ENCODE measurements at places on chromosomes 13 and 19.

DNA sequence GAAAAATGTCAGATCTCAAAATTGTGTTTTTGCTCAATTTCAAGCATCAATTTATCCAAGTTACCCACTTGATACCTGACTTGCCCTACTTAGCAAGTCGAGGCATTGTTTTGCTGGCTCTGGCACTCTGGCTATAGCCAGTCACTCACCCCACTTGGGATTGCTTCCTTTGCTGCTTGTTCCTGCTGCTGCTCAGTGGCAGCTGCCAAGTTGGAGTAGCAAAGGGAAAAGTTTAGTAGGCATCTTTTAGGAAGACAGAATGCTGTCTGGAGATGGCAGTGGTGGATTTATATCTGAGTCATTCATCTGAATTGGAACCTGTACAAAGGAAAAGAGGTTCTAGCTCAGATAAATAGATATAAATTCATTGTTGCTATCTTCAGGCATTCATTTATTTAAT lies 41.2 kb downstream of the PCCA start:
- peak overlapping the region; percentile 77 for H3K27ac ChIP-seq
- no peak overlapping the region for H3K4me3 ChIP-seq

DNA sequence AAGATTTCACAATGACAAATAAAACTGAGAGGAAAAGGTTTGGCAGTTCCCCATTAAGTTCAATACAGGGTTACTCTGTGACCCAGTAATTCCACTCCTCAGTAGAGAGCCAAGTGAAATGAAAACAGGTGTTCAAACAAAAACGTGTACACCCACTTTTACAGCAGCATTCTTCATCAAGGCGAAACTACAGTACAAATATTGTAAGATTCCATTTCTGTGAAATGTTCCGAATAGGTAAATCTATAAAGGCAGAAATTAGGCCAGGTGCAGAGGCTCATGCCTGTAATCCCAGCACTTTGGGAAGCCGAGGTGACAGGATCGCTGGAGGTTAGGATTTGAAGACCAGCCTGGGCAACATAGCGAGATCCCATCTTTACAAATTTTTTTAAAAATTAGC lies 8.9 kb upstream of the GDF15 start:
- H3K4me1 ChIP-seq = peaks cover 6% of the 10 kb centered on the region
- H3K4me3 ChIP-seq = no peak overlapping the region
- H3K36me3 ChIP-seq = no peaks in the 10 kb centered on the region
- peaks cover 19% of the 10 kb centered on the region for H3K27me3 ChIP-seq

DNA sequence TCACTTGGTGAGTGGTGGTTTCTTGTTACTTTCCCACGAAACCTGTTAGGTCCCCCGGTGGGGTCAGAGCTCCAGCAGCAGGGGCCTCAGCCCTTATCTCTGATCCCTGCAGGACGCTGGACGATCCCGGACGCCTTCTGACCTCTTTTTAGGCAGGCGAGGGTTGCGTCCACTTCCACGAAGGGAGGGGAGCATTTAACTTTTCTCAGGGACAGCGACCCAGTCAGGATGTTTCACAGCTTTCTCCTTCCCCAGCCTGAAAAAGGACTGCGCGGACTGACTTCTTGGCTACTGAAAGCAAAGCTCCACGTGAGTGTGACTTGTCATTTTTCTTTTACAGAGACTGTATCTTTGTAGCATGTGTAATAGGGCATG lies 692 bp downstream of the ZNF234 start:
- peak overlapping the region; percentile 96 for H3K27ac ChIP-seq
- DNase-seq = no peak
- peak overlapping the region; percentile 95 for H3K4me3 ChIP-seq

DNA sequence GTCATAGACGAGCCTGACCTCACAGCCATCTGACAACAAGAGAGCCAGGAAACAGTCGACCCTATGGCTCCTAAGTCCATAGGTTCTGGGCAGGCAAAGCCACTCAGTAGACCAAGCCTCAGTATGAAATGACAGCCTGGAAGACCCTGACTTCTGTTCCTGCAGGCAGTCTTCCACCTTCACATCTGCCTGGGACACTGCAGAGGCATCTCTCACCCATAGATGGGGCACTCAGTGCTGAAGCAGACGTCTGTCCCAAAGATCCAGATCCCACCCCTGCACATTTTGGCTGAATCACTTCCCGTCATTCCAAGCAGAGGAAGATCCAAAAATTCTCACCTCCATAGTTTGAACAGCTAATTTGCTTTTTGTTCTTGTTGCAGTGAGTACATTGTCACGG lies 139.3 kb upstream of the ZNF507 start:
- no peaks in the 10 kb centered on the region for H3K36me3 ChIP-seq
- no peak overlapping the region for H3K4me3 ChIP-seq
- H3K27ac ChIP-seq = no peak overlapping the region
- H3K27me3 ChIP-seq = peaks cover 36% of the 10 kb centered on the region

DNA sequence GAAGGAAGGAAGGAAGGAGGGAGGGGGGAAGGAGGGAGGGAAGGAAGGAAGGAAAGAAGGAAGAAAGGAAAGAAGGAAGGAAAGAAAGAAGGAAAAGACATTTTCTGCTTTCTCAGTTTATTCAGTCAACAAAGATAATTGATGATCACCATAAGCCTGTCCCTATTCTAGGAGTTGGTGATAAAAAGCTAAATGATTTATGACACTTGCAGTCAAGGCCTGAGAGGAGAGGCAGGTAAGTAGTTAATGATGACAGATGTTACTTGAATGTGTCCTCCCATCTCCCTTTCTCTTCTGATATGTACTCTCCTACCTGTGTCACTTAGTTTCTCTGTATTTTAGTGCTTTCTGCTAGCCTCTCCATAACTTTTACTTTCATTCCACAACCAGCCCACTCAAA lies 141.3 kb downstream of the SLITRK6 start:
- H3K4me3 ChIP-seq = no peak overlapping the region
- H3K27ac ChIP-seq = no peak overlapping the region
- no peaks in the 10 kb centered on the region for H3K4me1 ChIP-seq
- H3K36me3 ChIP-seq = no peaks in the 10 kb centered on the region
- no peaks in the 10 kb centered on the region for H3K27me3 ChIP-seq

- no peak for DNase-seq
- H3K27ac ChIP-seq = no peak overlapping the region
- no peaks in the 10 kb centered on the region for H3K27me3 ChIP-seq
- peaks cover 31% of the 10 kb centered on the region for H3K4me1 ChIP-seq
Measured at GRCh38 chr13:48437371-48437770, 24.5 kb upstream of the LPAR6 start.

- no peak for DNase-seq
- H3K4me3 ChIP-seq = peak overlapping the region; percentile 15
- H3K4me1 ChIP-seq = peaks cover 28% of the 10 kb centered on the region
- H3K27me3 ChIP-seq = no peaks in the 10 kb centered on the region
Measured at GRCh38 chr19:43748205-43748594, 6.6 kb downstream of the SMG9 start.

GRCh38 chr19:6773323-6773931 lies 919 bp downstream of the VAV1 start:
- peaks cover 48% of the 10 kb centered on the region for H3K4me1 ChIP-seq
- DNase-seq = peak; percentile 32
- peak overlapping the region; percentile 97 for H3K27ac ChIP-seq
- H3K27me3 ChIP-seq = no peaks in the 10 kb centered on the region
- peaks cover 10% of the 10 kb centered on the region for H3K36me3 ChIP-seq

DNA sequence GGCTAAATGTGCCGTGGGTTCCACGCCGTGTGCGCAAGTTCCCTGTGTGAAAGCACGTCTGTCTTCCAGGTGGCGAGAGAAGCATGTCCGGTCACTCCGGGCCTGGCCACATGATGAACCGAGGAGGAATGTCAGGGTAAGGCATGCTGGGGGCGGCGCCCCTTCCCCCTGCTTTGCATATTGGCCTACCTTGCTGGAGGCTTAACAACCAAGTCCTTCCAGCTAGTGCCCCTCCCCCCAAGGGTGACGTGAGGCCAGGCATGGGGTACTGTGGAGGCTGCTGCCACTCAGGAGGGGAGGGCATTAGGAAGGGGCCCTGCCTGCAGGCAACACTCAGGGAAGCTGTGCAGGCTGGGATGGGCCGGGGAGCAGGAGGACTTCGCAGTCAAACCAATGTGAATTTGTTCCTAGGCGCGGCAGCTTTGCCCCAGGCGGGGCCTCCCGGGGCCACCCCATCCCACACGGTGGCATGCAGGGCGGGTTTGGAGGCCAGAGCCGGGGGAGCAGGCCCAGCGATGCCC lies 12.5 kb downstream of the MICOS13 start:
- H3K4me3 ChIP-seq = no peak overlapping the region
- H3K27me3 ChIP-seq = no peaks in the 10 kb centered on the region
- H3K4me1 ChIP-seq = peaks cover 2% of the 10 kb centered on the region
- no peak for DNase-seq

DNA sequence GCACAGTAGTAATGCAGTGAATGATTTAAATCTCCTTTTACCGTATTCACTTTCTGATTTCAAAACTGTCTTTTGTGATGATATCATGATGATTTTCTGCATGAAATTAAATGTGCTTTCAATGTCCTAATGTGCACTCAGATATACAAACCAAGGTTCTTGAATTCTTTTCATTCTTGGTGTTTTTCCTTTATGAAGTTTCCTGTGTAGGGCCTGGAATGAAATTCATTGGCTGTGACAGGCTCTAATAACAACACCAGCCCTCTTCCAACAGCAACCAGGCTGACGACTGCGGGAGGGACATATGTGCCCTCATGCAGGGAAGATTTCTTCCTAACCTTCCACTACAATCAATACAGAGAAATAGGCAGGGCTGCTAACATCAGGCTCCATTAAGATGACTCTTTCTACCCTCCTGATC lies 1052.0 kb downstream of the DIAPH3 start:
- no peak for DNase-seq
- no peak overlapping the region for H3K27ac ChIP-seq
- H3K27me3 ChIP-seq = no peaks in the 10 kb centered on the region
- H3K4me1 ChIP-seq = no peaks in the 10 kb centered on the region

DNA sequence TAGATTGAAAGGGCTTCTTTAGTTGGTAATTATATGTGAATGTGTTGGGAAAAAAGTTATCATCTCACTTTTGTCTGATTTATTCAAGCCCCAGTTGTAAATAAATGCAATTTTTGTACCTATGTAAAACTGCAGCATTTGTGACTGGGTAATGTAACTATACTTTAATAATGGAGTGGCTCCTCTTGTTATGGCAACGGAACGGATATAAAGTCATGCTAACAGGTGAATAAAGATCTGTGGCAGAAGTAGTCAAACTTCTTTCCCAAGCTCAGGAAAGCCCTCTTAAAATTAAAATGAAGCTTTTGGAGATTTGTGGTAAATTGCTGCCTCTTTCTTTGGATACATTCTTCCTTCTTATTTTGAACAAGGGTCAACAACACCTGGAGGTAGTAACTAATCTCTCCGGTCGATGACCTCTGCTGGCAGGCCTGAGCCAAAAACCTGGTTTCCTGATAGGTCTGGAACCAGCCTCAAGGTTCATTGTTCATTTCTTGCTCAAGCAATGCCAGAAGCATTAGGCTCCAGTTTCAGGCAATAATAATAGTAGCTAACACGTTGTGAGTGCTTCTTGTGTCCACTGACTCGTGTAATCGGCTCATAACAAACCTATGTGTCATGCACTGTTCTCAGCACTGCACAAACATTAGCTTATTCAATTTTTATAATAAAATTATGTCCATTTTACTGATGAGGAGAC lies 313.4 kb upstream of the DACH1 start:
- H3K4me3 ChIP-seq = no peak overlapping the region
- no peaks in the 10 kb centered on the region for H3K36me3 ChIP-seq
- no peak for DNase-seq
- H3K4me1 ChIP-seq = no peaks in the 10 kb centered on the region
- no peak overlapping the region for H3K27ac ChIP-seq
- H3K27me3 ChIP-seq = no peaks in the 10 kb centered on the region

DNA sequence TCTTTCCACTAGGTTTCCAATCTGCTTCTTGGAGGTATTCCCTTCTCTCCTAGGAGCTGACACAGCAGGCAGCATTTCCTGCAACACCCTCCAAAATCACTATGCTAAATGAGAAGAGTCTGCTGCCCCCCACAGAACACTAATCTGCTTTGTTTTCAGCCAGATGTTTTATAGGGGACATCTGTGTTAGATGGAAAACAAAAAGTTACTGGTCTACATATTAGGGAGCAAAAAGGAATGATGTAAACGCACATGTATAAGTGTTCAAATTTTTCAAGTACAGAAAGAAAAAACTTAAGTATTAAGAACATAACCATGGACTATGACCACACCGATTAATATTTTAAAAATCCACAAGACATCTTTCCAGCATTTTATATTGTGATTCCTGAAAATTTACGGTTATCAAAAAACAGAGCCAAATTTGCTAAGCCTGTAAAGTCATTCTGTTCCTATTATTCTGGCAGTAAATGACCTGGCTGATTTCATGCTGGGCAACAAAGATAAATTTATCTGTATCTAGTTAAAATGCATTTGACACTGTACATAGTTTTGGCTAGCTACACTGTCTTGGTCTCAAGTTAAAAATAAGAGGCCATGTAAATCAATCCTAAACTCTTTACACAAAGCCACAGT lies 63.3 kb downstream of the DCLK1 start:
- H3K4me3 ChIP-seq = no peak overlapping the region
- H3K36me3 ChIP-seq = no peaks in the 10 kb centered on the region

DNA sequence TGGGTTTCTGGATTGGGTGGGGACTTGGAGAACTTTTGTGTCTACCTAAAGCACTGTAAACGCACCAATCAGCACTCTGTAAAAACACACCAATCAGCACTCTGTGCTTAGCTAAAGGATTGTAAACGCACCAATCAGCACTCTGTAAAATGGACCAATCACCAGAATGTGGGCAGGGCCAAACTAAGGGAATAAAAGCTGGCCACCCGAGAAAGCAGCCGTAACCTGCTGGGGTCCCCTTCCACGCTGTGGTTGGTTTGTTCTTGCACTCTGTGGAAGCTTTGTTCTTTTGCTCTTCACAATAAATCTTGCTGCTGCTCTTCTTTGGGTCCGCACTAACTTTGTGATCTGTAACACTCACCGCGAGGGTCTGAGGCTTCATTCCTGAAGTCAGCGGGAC lies 37.3 kb downstream of the LIG4 start:
- no peaks in the 10 kb centered on the region for H3K36me3 ChIP-seq
- DNase-seq = no peak
- H3K4me3 ChIP-seq = no peak overlapping the region
- H3K27me3 ChIP-seq = peaks cover 6% of the 10 kb centered on the region
- H3K4me1 ChIP-seq = no peaks in the 10 kb centered on the region
- no peak overlapping the region for H3K27ac ChIP-seq

- no peaks in the 10 kb centered on the region for H3K27me3 ChIP-seq
- no peak for DNase-seq
- H3K4me3 ChIP-seq = no peak overlapping the region
- no peak overlapping the region for H3K27ac ChIP-seq
- peaks cover under 1% of the 10 kb centered on the region for H3K36me3 ChIP-seq
Measured at GRCh38 chr13:45492538-45492937, 27.8 kb downstream of the COG3 start.

- peaks cover 25% of the 10 kb centered on the region for H3K4me1 ChIP-seq
- H3K4me3 ChIP-seq = peak within 1 kb of the TSS; percentile 60
- H3K27ac ChIP-seq = peak within 1 kb of the TSS; percentile 29
- peaks cover 55% of the 10 kb centered on the region for H3K27me3 ChIP-seq
Measured at GRCh38 chr13:24680258-24680920, at the start of gene ATP12A. ATP12A (plus strand) TSS chr13:24680408; CDS start chr13:24680744, 336 bp downstream.

Data from T-helper 17 cell (primary cell).